Adrenal gland (tissue), 19 donors: ENCODE measurements at places on chromosomes 7 and 10.

- no peak for DNase-seq
These were observed 3.4 kb downstream of the ZNF789 start for GRCh38 chr7:99476107-99476506.

GRCh38 chr7:133115596-133115995, 33.7 kb upstream of the CHCHD3 start:
- DNase-seq, result no peak

DNA sequence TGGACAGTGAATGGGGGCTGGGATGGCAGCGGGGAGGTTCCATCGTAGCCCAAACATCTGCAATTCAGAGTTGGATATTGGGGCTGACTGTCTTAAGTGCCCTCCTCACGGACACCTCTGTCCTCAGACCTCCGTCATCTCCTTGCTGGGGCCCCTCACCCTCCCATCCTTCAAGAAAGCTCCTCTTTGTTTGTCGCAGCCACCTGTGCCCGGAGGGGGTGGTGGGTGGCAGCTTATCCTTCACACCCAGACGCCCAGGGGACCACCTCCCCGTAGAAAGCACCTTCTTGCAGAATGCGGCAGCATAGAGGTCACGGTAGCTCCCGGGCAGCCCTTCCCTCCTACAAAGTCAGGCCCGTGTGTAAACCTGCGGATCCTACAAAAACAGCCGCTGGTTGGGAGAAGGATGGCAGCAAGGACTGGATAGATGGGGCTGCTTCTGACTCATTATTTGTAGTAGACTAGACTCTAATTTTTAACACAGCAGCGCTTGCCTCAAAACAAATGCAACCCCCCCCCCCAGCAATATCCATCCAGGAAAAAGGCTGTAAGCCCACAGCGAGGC, 1.3 kb upstream of the PTPRN2 start:
- no peak for DNase-seq

DNA sequence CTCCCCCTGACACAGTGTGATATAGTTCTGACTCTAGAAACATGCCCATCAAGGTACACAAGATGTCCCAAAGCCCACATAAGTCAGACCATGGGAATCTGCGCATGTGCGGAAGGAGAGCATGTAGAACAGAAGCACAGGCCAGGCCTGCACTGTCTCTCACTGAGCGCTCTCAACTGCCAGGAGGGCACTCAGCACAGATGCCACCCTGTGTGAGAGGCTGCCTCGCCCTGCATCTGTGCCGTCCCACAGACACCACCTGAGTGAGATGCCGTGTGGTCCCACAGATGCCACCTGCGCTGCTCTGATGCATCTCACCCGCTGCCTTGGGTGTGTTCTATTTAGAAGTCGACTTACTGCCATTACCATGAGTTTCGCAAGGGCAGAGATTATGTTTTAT, 98.4 kb downstream of the VOPP1 start:
- DNase-seq, result no peak

DNA sequence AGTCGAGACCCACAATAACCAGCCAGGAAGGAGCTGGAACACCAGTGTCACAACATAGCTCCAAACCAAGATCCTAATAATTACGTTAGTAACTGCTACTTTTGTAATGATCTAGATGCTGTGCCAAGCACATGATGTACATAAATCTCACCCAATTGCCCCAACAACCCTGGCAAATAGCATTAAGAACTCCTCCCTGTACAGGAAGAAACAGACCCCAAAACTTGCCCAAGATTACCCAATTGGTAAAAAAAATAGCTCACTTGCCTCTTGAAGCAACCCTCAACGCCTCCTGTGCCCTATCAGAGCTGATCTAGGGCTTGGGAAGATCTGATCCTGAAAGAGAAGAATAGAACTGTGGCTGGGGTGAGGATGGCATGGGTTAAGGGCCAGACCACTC, 628.7 kb upstream of the AUTS2 start:
- no peak for DNase-seq

DNA sequence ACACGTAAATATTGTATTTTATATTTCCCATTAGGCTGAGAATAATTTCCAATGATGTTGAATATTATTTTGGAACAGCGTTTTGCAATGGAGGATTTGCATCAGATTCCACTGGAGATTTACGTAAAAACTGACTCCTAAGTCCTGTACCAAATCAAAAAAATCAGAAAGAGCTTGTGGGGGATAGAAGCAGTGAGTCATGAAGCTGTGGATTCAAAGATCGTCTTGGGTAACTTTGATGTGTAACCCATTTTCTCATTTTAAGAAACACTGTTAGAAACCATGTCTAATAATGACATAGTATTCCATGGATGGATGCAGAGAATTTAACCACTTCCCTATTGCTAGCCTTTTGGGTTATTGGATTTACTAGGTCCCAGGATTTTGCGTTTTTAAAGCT, 158.6 kb downstream of the INHBA start:
- DNase-seq, result no peak

DNA sequence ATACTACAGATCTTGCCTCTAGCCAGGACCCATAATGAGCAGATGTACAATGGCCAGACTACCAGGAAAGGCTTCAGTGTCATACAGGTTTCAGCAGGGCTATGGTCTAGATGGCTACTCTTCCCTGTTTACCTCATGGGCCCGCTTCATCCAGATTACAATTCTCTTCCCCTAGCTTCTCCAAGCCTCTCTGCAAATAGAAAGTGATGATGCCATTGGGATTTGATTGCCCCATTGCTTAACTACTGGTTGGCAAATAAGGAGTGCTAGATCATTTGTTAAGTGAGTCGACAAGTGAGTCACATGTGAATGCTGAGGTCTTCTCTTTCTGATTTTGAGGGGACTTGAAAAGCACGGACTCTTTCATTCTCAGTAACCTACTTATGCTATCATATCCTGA, 361.5 kb upstream of the LRRTM3 start:
- no peak for DNase-seq

GRCh38 chr7:2079332-2080059, 153.2 kb downstream of the MAD1L1 start:
- DNase-seq, result no peak

- DNase-seq, result no peak
These were observed 20.8 kb downstream of the CYP3A43 start for GRCh38 chr7:99848420-99849216.

- DNase-seq, result no peak
These were observed 5.5 kb upstream of the MDFIC start for GRCh38 chr7:114916261-114916892.

- no peak for DNase-seq
These were observed 260.8 kb upstream of the COBL start for GRCh38 chr7:51577390-51577789.

DNA sequence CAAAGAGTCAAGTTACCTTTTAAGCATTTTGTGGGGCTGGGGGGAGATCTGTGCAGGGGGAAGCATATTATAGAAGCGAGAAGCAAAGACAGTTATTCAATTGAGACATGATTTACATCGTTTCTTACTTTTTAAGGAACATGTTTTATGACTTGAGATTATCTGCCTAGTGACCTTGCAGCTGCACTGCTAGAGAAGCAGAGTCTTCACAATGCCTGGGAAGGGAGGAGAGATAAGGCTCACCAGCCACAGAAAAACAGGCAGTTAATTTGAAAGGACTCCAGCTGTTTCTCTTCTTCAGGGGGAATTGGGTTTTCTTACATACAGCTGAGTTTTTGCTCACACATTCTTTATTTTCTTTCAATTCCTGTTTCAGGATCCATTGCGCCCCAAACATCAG, 31.0 kb downstream of the PHYH start:
- no peak for DNase-seq

- DNase-seq, result no peak
These were observed 11.8 kb downstream of the NANOS1 start for GRCh38 chr10:119041326-119041725.

DNA sequence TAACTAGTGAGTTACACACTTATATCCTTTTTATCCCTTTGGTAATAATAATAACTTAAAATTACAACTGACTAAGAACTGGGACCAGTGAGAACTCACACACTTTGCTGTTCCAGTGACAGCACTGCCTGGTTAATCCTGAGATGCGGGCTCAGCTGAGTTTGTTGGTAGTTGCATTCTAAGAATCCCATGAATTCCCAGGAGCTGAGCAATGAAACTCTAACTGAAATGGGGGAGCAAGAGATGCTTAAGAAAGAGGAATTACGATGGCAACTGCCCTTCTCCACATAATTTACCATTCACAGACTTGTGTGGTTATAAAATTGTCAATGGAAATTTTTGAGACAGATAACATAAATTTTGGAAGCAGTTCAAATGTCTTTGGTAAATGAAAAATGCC, 659.4 kb downstream of the MAGI2 start:
- DNase-seq, result no peak

DNA sequence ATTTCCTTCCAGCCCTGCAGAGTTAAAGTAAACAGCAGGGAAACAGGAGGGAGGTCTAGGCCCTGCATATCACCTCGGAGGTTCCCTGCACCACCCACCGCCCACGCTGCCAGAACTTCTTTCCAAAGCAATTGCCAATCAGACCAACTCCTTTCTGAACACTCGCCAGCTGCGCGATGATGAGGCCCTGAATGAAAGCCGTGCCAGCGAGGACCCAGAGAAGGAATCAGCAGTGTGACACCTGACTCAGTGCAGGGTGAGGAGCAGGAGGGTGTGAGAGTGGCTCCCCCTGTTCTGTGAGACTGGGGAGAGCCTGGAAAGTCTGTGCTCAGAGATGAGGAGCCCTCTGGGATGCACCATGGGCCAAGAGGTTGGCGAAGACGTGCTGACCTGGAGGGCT, 3.3 kb upstream of the TCERG1L start:
- no peak for DNase-seq
